Activated gamma-delta T cell treated with Interleukin-2 at 50 U/mL for 16 hours (primary cell): ENCODE measurements at places on chromosomes 12 and 14.

- no peak for DNase-seq
Observed at GRCh38 chr12:91695964-91696363, 449.7 kb downstream of the BTG1 start.

DNA sequence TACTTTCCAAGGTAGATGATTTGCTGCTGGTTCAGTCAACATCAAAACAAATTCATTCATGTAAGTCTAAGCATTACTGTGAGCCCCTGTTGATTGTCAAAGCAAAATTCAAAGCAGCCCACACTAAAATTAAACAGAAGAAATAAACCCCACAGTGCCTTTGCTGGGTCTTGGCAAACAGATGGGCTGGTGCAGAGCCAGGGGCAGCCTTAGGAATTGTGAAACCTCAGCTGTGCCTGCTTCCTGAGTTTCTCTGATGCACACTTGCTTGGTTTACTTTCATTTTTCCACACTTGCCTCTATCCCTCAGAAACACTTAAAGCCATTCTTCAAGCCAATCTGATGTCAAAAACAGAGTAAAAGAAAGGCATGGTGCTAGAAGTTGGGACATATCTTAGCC is 6.6 kb upstream of the PLEKHG7 start:
- no peak for DNase-seq

GRCh38 chr14:57352396-57353170 is 37.8 kb upstream of the NAA30 start:
- DNase-seq = no peak

DNA sequence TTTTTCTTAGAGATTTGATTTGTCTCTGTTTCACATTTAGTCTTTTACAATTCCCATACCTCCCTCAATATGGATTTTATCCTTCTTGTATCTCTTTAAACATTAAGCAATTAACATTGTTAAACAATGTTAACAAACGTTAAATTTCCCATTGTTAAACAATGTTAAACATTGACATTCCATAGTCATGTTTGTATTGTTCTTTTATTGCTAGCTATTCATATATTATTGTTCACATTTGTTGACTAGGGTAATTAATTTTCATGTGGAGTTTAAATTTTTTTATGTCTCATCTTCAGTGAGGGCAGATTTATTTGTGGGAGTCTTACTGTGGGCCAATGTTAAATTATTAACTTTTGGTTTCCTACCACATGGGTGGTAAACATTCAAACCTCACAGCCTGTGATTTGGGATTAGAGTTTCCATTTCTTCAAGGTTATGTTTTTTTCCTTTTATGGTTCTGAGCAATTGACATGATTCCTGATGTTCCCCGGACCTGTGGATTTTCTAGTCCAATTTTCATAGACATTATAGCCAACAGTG is 294.3 kb downstream of the ALG10B start:
- DNase-seq = no peak

DNA sequence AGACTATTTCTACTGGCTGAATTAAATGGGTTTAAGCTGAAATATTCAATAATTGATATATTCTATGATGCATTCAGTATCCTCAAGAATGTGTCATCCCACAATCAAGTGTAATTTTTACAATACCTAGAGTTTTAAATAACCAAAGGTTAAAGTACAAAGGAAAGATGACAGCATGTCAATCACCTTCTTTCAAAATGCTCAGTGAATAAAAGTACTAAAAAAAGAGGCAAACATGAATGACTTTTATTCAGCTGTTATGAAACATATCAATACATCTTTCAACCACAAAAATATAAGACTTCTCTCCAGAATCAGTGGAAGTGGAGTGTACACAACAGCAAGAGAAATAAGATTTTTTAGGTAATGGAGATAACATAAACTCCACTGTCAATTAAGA is 72.0 kb downstream of the NELL2 start:
- DNase-seq = no peak

- no peak for DNase-seq
Observed at GRCh38 chr12:93823616-93824391, 146.6 kb downstream of the CRADD start.

GRCh38 chr12:126404293-126404881 is 1339.2 kb downstream of the AACS start:
- no peak for DNase-seq

GRCh38 chr12:105974738-105975137 is 164.0 kb downstream of the NUAK1 start:
- no peak for DNase-seq

- DNase-seq = no peak
Observed at GRCh38 chr14:64303471-64303917, 9.3 kb upstream of the ESR2 start.

DNA sequence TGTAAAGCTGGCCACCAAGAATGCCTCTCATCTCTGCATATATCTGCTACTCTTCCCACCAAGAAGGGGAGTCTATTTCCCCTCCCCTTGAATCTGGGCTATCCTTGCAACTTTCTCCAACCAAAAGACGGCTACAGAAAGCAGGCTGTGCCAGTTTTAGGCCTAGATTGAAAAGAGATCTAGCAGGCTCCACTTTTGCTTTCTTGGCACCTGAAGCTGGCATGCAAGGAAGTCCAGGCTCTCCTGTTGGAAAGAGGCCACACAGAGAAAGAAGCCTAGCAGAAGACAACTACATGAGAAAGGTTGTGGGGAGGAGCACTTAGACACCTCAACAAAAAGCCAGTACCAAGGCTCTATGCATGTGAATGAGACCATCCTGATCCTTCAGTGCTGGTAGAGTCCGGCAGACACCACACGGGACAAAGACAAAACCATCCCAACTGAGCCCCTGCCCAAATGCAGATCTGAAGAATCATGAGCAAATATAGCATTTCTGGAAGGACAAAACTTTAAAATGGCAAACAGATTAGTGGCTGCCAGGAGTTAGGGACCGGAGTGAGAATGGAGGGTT is 68.0 kb downstream of the SPPL3 start:
- no peak for DNase-seq

DNA sequence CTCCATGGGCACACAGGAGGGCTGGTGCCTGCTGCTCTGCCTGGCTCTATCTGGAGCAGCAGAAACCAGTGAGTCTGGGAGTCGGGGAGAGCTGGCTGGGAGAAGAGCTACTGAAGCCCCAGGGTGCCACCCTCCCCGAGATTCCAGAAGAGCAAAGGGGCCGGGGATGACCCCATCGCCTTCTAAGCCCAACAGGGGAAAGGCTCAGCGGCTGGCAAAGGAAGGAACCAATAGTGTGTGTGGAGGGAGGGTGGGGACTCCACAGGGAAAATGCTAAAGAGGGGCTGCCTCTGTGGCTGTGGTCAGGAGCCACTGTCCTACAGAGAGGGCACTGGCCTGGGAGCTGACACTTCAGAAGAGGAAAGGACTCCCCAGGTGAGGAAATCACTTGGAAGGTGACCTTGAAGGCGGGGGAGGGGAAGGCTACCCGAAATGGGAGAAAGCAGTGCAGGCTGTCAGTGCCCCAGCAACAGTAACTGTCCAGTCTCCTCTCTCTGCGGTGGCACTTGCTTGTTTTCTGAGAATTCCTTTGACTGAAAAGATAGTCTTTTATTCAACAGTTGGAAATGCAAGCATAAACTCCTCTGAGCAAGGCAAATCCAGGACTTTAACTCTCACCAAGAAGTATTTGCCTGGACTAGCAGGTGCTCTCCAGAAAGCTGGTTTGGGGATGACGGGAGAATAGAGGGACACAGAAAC is 552 bp downstream of the TAPBPL start:
- no peak for DNase-seq

GRCh38 chr12:20132818-20133217 is 235.5 kb upstream of the PDE3A start:
- DNase-seq = no peak

- DNase-seq = no peak
Observed at GRCh38 chr14:105412771-105413543, 6.7 kb upstream of the MTA1 start.

- DNase-seq = no peak
Observed at GRCh38 chr14:89445273-89445973, 28.4 kb upstream of the FOXN3 start.

DNA sequence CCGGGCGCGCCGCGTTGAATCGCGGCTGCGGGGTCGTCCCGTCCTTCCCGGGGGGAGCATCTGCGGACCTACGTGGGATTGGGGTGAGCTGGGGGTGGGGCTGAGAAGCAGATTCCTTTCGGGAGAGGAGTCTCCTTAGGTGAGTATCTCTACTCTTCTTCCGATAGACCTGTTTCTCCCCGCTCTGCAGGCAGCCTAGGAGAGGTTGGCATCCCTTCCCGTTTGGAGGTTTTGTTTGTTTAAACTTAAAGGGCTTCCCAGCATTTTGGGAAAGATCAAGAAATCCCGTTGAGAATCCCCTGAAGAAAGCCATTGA is 411 bp downstream of the TTLL5 start:
- DNase-seq = no peak

DNA sequence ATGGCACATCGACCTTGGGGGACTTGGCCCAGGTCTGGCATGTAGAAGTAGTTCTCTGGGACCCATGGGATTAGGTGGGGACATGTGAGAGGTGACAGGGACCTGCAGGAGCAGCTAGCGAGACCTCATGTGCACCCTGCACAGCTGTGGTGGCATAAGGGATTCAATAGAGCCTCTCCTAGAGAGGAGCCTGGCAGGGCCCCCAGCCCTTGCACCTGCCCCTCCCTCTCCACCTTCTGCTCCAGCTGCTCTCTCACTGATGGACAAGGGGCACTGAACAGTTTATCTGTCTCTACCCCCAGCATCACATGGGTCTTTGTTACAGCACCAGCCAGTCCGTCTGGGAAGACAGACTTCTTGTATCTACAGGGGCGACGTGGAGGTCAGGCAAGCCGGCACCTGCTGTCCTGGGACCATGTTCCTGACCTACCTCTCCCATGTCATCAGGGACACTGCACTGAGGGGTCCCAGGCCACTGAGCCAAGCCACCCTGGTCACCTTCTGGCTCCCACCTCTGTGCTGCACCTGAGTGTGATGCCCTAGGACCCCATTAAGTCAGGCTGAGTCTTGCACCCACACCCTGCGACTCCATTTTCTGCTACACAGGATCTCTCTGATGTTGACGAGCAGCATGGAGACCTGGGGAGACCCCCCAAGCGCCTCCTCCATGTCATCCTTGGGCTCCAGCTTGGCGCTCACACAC is 32.6 kb downstream of the DDX11 start:
- DNase-seq = no peak

- no peak for DNase-seq
Observed at GRCh38 chr12:42360747-42361403, 34.9 kb downstream of the PPHLN1 start.

GRCh38 chr14:92026548-92027190 is 13.2 kb downstream of the TRIP11 start:
- DNase-seq = no peak

- DNase-seq = no peak
Observed at GRCh38 chr12:43884683-43885410, 49.0 kb downstream of the TMEM117 start.

- no peak for DNase-seq
Observed at GRCh38 chr12:2449586-2449985, 345.2 kb upstream of the FKBP4 start.

GRCh38 chr14:103122947-103123633 is at the start of gene TNFAIP2:
TNFAIP2 (plus strand) TSS chr14:103123461; CDS start chr14:103126458, 2,997 bp downstream.
- no peak for DNase-seq

DNA sequence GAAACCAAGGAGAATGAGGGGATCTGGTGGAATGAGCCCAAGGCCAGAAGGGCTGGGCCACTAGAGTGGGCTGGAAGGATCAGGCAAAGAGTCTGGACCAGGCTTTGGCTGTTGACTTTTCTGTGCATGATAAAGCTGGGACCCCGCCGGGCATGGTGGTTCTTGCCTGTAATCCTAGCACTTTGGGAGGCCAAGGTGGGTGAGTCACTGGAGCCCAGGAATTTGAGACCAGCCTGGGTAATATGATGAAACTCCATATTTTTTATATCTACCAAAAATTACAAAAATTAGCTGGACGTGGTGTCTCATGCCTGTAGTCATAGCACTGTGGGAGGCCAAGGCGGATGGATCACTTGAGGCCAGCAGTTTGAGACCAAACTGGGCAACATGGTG is 393 bp upstream of the KLHL33 start:
- DNase-seq = no peak
